Activated CD4-positive, alpha-beta memory T cell treated with anti-CD3 and anti-CD28 coated beads for 36 hours (primary cell): ENCODE measurements at places on chromosomes 6 and 20. TPM values are rescaled to one million over a fixed set of nuclear protein-coding genes. Genes with fewer than 3 reads are reported as not detected.

TFEB gene
- 13.4 TPM for total RNA-seq

GRM1 gene
- not detected for total RNA-seq

DNA sequence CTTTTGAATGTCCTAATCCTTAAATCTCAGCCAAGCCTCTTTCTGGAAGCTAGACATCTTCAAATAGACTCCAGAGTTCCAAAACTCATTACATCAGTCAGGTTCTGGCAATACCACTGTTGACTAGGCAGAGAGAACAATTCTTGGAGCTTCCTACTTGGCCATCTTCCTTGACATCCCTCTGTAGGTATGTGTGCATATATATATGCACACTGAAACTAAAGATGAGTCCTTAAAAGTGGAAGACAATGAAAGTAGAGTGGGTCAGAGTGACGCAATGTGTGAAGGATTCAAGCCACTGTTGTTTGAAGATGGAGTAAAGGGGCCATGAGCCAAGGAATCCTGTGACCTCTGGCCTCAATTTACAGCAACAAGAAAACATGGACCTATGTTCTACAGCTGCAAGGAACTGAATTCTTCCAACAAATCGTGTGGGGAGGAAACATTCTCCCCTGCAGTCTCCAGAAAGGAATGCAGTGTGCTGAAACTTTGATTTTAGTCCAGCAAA, 18.7 kb upstream of the DUSP22 start:
- no peaks in the 10 kb centered on the region for H3K36me3 ChIP-seq
- no peak for DNase-seq
- no peak overlapping the region for H3K27ac ChIP-seq
- no peaks in the 10 kb centered on the region for H3K27me3 ChIP-seq
- peaks cover 24% of the 10 kb centered on the region for H3K4me1 ChIP-seq

- peaks cover 2% of the 10 kb centered on the region for H3K27me3 ChIP-seq
- no peak overlapping the region for H3K27ac ChIP-seq
- H3K4me1 ChIP-seq: no peaks in the 10 kb centered on the region
These were observed 142.5 kb upstream of the FERMT1 start for GRCh38 chr20:6265204-6265904.

DNA sequence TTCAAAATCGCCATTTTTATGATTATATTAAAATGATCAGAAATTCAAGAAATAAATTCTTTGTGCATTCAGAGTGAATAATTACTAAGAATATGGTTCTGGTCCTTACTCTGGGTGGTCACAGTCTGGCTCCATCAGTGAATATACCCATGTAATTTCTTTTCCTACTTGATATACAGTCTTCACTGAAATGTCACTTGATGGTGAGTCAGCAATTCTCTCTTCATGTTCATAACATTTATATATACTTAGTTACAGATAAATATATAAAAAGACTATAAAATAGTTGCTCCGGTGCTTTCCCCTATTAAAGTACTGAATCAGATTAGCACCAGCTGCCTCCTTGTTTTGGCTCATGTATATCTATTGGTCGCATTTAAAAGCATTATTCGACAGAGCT, 56.4 kb upstream of the MTRF1L start:
- peaks cover 15% of the 10 kb centered on the region for H3K27me3 ChIP-seq
- no peak overlapping the region for H3K27ac ChIP-seq
- H3K36me3 ChIP-seq: no peaks in the 10 kb centered on the region
- no peak overlapping the region for H3K4me3 ChIP-seq

- DNase-seq: no peak
- peaks cover 37% of the 10 kb centered on the region for H3K36me3 ChIP-seq
- H3K4me1 ChIP-seq: peaks cover 76% of the 10 kb centered on the region
- H3K27ac ChIP-seq: no peak overlapping the region
These were observed 180.5 kb downstream of the JARID2 start for GRCh38 chr6:15426395-15426794.

DEFB124 gene
- total RNA-seq: not detected

DNA sequence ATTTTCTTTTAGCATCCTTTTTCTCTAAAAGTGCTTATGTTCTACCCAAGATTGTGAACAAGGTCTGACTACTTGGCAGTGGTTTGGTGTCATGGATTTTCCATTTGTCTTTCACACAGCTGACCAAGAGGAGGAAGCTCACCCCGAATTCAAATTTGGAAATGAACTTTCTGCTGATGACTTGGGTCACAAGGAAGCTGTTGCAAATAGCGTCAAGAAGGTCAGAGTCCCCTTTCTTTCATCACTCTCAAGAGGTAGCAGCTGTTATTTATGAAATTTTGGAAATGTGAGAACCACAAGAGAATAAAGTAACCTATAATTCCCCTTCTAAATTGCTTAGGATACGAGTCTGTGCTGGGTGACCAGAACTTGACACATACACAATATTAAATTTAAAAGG, 113.0 kb upstream of the LAMP5 start:
- no peaks in the 10 kb centered on the region for H3K4me1 ChIP-seq
- DNase-seq: no peak
- H3K4me3 ChIP-seq: no peak overlapping the region
- H3K36me3 ChIP-seq: no peaks in the 10 kb centered on the region
- H3K27ac ChIP-seq: no peak overlapping the region

DNA sequence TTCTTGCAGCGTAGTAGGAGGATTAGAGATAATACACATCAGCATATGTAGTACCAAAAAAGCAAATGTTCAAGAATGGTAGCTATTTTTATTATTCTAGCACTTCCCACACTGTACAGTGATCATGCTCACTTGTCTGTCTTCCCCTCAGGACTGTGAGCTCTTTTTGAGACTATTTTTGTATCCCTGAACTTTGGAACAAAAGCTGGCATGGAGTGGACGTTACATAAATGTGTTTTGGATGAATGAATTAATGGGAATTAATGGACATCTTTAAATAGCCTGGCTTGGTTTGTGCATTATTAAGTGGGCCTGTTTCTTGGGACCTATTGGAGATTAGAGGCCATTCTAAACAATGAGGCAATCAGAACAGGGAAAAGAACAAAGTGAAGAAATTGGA, 243.7 kb downstream of the CD83 start:
- H3K4me3 ChIP-seq: no peak overlapping the region
- H3K27ac ChIP-seq: no peak overlapping the region
- H3K36me3 ChIP-seq: no peaks in the 10 kb centered on the region

DNA sequence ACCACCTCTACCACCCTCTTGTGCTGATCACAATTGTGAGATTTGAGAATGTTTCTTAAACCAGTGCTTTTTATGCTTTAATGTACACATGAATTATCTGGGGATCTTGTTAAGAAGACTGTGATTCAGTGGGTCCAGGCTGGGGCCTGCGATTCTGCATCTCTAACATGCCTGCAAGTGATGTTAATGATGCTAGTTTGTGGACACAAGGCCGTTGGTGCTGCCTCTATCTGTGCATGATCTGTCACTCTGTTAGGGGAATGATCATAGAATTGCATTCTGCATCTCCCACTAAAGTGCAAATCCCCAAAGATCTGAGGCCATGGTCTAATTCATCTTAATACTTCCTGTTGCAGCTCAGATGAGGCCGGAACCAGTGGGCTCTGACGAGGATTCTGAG, 746.5 kb downstream of the PTPRT start:
- no peak overlapping the region for H3K4me3 ChIP-seq
- no peaks in the 10 kb centered on the region for H3K4me1 ChIP-seq
- no peaks in the 10 kb centered on the region for H3K36me3 ChIP-seq
- DNase-seq: no peak

DNA sequence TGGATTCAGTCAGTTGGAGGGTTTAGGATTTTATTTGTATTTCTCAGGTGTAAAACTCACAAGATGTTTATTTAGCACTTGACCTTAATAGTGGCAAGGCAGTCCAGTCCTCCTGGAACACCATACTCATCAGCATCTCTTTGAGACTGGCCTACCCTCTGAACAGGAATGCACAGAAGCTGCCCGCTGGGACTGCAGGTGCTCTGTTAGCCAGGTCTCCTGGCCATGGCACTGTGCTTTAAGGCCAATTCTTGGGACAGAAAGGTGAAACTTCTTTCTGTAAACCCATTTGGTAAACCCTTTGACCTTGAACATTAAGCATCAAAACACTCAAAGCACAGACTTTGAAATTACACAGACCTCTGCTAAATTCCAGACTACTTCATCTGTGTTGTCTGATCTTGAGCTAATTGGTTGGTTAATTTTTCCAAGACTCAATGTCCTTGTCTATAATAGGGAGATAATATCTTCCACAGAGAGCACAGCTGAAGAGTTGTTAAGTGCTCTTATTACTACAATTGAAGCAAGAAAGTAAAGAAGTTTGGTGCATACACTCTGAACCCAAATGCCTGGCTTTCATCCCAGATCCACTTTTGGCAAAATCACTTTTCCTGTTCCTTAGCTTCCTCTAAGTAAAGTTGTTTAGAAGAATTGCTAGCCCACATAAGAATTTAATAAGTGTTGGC, 54.9 kb upstream of the NT5E start:
- DNase-seq: no peak
- H3K4me3 ChIP-seq: no peak overlapping the region
- H3K4me1 ChIP-seq: no peaks in the 10 kb centered on the region
- H3K36me3 ChIP-seq: no peaks in the 10 kb centered on the region
- H3K27ac ChIP-seq: no peak overlapping the region
- peaks cover 4% of the 10 kb centered on the region for H3K27me3 ChIP-seq

SLC22A1 gene
- 0.99 TPM for total RNA-seq

GRCh38 chr6:34129753-34130152, 16.1 kb downstream of the GRM4 start:
- no peaks in the 10 kb centered on the region for H3K4me1 ChIP-seq
- H3K27me3 ChIP-seq: peaks cover 40% of the 10 kb centered on the region
- no peak for DNase-seq

SCRT2 gene
- total RNA-seq: not detected

DLL1 gene
- total RNA-seq: 0.55 TPM
